ENCODE measurements at places on chromosomes 11 and 22.
A peak's percentile ranks its signal among the peaks of the same experiment; 100 is the strongest.

- H3K4me1 ChIP-seq, result peaks cover 42% of the 10 kb centered on the region
- no peak overlapping the region for H3K27ac ChIP-seq
- H3K4me3 ChIP-seq, result peak overlapping the region; percentile 98
These were observed 2.0 kb downstream of the SERPINH1 start for GRCh38 chr11:75563978-75564552.

- no peak overlapping the region for H3K27ac ChIP-seq
- no peak overlapping the region for H3K4me3 ChIP-seq
- DNase-seq, result no peak
- no peaks in the 10 kb centered on the region for H3K27me3 ChIP-seq
- peaks cover 5% of the 10 kb centered on the region for H3K4me1 ChIP-seq
- no peaks in the 10 kb centered on the region for H3K36me3 ChIP-seq
These were observed 56.0 kb downstream of the ACER3 start for GRCh38 chr11:76916712-76917111.

GRCh38 chr11:64842851-64843685, 1.4 kb downstream of the CDC42BPG start:
- no peak for DNase-seq
- peaks cover 4% of the 10 kb centered on the region for H3K27me3 ChIP-seq
- no peak overlapping the region for H3K27ac ChIP-seq
- H3K4me3 ChIP-seq, result peak overlapping the region; percentile 49

DNA sequence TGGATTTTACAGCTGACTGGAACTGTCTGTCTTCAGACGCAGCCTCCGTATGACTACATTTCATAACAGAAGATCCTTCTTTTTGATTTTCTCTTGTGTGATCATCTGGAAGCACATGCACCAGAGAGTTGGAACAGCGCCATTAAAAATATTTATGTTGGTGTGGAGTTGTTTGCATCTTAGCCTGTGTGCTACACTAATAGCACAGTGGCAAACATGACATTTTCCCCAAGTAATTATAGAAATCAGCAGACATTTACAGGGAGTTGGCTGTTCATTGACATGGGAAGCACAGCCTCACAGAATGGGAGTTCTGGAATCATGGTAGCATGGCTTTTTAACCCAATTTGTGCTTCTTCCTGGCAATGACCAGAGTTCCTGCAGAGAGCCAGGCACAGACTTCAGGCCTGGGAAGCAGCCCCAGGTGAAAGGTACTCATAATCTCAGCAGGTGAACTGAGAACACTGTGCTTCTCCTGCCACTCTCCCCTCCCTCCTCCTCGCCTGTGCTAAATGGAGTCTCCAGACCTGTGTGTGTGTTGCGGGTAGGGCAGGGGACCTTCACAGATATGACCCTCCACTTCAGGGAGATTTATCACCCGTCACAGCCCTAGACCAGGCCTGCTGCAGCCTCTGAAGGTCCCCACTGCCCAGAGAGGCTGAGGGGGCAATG, 82.8 kb upstream of the PLET1 start:
- H3K27ac ChIP-seq, result no peak overlapping the region
- H3K4me3 ChIP-seq, result no peak overlapping the region
- no peaks in the 10 kb centered on the region for H3K27me3 ChIP-seq
- H3K36me3 ChIP-seq, result no peaks in the 10 kb centered on the region

GRCh38 chr11:68839911-68840641, 1.6 kb downstream of the CPT1A start:
- peak; percentile 32 for DNase-seq
- peak overlapping the region; percentile 96 for H3K27ac ChIP-seq
- H3K4me3 ChIP-seq, result peak overlapping the region; percentile 80
- H3K4me1 ChIP-seq, result peaks cover 74% of the 10 kb centered on the region
- peaks cover 11% of the 10 kb centered on the region for H3K27me3 ChIP-seq
- peaks cover 5% of the 10 kb centered on the region for H3K36me3 ChIP-seq

GRCh38 chr11:76408171-76408965, 27.2 kb downstream of the GVQW3 start:
- DNase-seq, result no peak
- H3K27ac ChIP-seq, result no peak overlapping the region
- peaks cover 24% of the 10 kb centered on the region for H3K27me3 ChIP-seq
- H3K4me3 ChIP-seq, result no peak overlapping the region
- no peaks in the 10 kb centered on the region for H3K36me3 ChIP-seq
- H3K4me1 ChIP-seq, result no peaks in the 10 kb centered on the region

DNA sequence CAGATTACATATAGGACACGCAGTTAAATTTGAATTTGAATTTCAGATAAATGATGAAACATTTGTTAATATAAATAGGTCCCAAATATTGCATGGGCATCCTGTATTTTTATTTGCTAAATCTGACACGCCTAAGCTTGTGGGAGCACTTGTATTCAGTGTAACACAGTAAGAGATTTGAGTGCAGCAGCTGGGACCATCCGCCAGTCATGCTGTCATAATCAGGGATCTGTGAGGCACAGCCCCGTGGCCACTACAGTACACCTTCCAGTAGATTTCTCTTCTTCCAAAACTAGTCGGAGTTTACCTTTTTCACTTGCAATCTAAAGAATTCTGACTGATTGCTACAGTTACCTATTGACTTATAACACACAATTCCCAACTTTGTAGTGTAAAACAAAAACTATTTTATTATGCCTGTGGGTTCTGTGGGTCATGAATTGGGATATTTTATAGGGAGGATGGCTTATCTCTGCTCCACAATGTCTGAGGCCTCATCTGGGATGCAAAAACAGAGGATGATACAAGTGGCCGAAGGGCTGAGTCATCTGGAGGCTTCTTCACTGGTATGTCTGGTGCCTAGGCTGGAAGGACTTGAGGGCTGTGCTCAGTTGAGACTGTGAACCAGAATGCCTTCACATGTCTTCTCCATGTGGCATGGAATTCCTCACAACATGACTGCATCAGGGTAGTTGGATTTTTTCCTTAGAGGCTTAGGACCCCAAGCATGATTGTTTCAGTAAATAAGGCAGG, 74.1 kb downstream of the PRSS23 start:
- H3K27ac ChIP-seq, result no peak overlapping the region
- H3K4me1 ChIP-seq, result no peaks in the 10 kb centered on the region
- H3K27me3 ChIP-seq, result peaks cover 13% of the 10 kb centered on the region
- H3K4me3 ChIP-seq, result no peak overlapping the region

DNA sequence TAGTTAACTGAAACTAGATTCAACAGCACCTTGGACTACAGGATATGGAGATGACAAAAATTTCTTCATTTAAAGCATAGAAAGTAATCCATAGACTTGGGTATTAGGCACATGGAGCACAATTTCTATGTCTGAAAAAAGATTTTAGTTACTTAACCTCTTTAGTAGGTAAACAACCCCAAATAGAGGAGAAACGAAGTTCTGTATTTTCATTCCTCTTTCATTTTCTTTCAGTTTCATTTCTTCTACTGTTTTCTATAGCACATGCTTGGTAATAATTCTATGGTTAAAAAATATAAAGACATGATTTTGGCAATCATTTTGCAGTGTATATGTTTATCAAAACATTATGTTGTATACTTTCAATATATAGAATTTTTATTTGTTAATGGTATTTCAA, 99.5 kb downstream of the CASP12 start:
- H3K4me3 ChIP-seq, result peak overlapping the region; percentile 72
- peak overlapping the region; percentile 93 for H3K27ac ChIP-seq
- peaks cover 34% of the 10 kb centered on the region for H3K4me1 ChIP-seq
- no peak for DNase-seq

DNA sequence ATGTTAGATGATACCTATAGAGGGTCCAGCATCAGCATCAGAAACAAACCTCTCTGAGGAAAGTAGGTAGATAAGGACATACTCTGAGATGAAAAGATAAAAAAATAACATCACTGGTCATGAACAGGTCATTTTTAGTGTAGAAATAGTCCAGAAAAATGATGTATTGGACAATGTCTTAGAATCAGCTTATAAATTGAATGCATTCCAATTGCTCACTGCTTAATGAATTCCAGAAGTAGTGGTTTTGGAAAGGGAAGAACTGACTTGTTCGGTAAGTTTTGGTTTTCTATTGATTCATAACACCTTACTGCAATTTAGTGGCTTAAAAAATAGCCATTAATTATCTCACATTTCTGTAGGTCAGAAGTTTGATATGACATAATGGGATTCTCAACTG, 929.5 kb upstream of the CCDC90B start:
- H3K4me3 ChIP-seq, result no peak overlapping the region
- H3K36me3 ChIP-seq, result no peaks in the 10 kb centered on the region
- H3K27me3 ChIP-seq, result no peaks in the 10 kb centered on the region

DNA sequence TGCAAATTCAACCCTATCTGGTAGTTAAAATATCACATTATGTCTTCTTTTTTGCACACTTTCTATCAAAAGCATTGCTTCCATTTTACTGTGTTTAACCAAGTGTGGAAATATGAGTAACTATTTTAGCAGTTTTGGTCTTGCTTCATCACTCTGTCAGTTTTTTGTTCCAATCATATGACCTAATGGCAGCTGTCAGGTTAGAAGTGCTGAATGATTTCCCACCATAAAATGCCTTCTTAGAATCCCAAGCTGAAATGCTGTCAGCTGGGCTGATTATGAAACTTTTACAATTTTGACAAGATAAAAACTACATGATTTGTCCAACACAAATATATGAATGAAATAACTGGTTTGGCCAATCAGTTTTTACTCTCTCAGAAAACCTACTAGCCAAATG, 1654.6 kb upstream of the RAG2 start:
- H3K27ac ChIP-seq, result no peak overlapping the region
- DNase-seq, result no peak
- H3K36me3 ChIP-seq, result no peaks in the 10 kb centered on the region
- no peaks in the 10 kb centered on the region for H3K4me1 ChIP-seq

DNA sequence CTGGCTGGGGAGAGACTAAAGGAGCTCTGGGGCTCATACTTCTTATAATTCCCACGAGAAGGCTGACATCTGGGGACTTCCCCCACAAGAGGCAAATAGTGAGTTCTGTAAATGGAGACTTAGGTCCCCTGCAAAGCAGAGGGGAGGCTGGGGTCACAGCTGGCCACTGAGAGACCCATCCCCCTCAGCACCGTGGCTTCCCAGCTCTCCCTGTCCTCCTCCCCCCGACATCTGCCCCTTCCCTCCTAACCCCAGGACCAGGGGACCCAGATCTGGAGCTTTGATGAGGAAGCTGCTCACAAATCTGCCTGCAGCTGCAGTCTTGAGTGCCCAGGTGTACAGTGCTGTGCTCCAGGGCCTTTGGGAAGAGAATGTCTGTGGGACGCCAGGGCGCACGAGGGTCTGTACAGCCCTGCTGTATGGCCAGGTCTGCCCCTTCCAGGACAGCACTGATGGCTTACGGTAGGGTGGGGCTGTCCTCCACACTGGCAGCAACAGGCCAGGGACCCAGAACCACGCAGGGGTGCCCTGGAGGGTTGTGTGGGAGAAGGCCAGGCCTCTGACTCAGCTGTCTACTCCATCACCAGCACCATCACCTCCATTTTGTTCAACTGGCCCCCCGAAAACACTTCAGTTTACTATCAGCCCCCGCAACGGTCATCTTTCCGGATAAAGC, 1.1 kb downstream of the RGL4 start:
- no peak for DNase-seq
- peaks cover 24% of the 10 kb centered on the region for H3K4me1 ChIP-seq
- no peaks in the 10 kb centered on the region for H3K27me3 ChIP-seq
- H3K36me3 ChIP-seq, result peaks cover 35% of the 10 kb centered on the region
- H3K4me3 ChIP-seq, result no peak overlapping the region
- H3K27ac ChIP-seq, result no peak overlapping the region

GRCh38 chr11:31449040-31449439, 60.4 kb downstream of the IMMP1L start:
- H3K27me3 ChIP-seq, result no peaks in the 10 kb centered on the region
- H3K36me3 ChIP-seq, result peaks cover 24% of the 10 kb centered on the region
- no peaks in the 10 kb centered on the region for H3K4me1 ChIP-seq
- no peak for DNase-seq

DNA sequence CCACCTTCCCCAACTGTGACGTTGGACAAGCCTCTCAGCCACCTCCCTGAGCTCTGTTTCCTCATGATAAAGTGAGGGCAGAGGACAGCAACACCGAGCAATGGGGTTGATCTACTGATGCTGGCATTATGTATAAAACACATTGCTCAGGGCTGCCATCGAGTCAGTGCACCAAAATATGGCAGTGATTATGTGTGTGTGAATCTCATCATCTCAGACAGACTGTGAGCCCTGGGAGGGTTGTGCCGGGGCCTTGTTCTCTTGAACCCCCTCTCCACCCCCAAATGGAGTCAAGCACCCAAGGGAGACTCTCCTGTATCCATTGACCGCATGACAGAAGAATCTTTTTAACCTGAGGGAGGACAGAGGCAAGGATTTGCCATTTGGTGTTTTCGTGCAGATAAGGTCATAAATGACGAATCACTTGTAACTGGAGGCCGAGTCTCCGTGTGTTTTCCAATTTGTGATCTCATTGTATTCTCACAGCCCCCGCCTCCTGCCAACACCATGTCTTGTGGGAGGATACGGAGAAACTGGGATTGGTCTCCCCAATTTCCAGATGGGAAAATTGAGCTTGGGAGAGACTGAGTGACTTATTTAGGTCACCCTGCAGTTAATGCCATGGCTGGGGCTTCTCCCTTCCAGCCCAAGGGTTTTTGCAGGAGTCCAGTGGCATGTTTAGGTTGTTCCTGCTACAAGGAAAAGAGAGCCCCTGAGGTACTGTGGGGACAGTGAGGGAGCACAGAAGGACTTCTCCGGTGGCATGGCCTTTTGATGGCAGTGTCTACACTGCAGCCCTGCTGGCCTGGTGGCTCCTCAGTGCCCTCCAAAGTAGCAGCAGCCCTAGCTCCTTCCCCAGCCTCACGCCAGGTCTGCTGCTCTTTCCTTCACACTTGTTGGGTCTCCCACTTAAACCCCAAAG, 52.4 kb downstream of the CHRDL2 start:
- no peak for DNase-seq
- H3K36me3 ChIP-seq, result no peaks in the 10 kb centered on the region
- H3K4me1 ChIP-seq, result peaks cover 2% of the 10 kb centered on the region
- no peak overlapping the region for H3K27ac ChIP-seq
- H3K4me3 ChIP-seq, result no peak overlapping the region
- peaks cover 35% of the 10 kb centered on the region for H3K27me3 ChIP-seq

- peaks cover 8% of the 10 kb centered on the region for H3K4me1 ChIP-seq
- H3K27ac ChIP-seq, result no peak overlapping the region
- no peak overlapping the region for H3K4me3 ChIP-seq
- H3K36me3 ChIP-seq, result peaks cover under 1% of the 10 kb centered on the region
- H3K27me3 ChIP-seq, result no peaks in the 10 kb centered on the region
These were observed 5.9 kb downstream of the MTMR2 start for GRCh38 chr11:95918056-95918455.

- H3K4me3 ChIP-seq, result no peak overlapping the region
- H3K27ac ChIP-seq, result no peak overlapping the region
- H3K27me3 ChIP-seq, result no peaks in the 10 kb centered on the region
- no peak for DNase-seq
- H3K4me1 ChIP-seq, result no peaks in the 10 kb centered on the region
These were observed 537.3 kb downstream of the OPCML start for GRCh38 chr11:132994966-132995365.

- DNase-seq, result no peak
- H3K36me3 ChIP-seq, result no peaks in the 10 kb centered on the region
- H3K27ac ChIP-seq, result no peak overlapping the region
- H3K27me3 ChIP-seq, result peaks cover 13% of the 10 kb centered on the region
- no peaks in the 10 kb centered on the region for H3K4me1 ChIP-seq
These were observed 7.6 kb downstream of the OR56A1 start for GRCh38 chr11:6022956-6023355.
